ENCODE measurements at places on chromosomes 12 and 14.

DNA sequence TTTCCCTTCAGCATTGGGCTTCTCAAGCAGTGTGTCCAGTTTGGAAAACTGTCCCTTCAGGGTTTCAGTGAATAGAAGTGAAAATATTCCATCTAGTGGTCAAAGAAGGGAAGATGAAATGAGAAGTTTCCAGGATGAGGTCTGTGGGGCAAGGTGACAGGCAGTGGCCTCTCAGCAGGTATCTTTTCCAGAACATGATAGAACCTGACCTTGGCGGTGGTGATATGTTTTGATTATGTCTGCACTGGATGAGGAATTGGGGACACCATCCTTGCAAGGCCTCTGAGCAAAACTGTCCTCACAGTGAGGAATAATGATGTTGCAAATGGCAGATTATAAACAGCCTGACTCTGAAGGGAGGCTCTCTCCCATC, 4.7 kb downstream of the GPX2 start:
- no peak for DNase-seq

DNA sequence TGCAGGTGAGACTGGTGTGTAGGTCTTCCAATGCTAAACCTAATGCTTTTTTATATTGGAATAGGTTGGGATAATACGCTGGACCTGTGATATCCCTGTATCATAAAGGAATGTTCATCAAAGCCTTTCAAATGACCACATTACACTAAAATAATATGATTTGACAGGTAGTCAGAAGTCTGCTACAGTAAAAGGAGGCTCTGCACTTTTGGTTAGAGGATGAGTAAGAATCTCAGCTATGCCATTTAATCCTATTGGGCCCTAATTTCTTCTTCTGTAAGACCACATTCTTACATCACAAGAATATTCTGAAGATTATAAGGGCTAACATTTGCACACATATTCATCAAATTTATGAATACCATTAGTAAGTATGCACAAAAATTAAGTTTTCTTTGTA, 250.5 kb upstream of the FLRT2 start:
- DNase-seq = no peak

- DNase-seq = no peak
These were observed 66.6 kb upstream of the BICD1 start for GRCh38 chr12:32039917-32040575.

DNA sequence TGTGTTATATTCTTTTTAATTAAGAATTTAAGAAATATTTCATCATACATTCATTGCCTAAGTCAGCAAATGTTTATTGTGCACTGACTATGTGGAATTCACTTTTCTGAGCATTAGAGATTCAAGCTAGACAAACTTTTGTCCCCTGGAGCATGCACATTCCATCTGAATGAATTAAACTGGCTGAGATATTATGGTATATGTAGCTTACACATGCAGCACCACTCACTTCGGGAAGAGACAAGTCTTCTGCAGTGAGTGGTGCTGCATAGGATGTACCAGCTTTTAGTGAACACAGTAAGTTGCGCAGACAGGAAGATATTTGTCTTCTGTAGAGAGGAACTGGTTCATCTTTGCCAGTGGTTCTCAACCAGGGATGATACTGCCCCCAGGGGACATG, 318.4 kb downstream of the SYT1 start:
- no peak for DNase-seq

DNA sequence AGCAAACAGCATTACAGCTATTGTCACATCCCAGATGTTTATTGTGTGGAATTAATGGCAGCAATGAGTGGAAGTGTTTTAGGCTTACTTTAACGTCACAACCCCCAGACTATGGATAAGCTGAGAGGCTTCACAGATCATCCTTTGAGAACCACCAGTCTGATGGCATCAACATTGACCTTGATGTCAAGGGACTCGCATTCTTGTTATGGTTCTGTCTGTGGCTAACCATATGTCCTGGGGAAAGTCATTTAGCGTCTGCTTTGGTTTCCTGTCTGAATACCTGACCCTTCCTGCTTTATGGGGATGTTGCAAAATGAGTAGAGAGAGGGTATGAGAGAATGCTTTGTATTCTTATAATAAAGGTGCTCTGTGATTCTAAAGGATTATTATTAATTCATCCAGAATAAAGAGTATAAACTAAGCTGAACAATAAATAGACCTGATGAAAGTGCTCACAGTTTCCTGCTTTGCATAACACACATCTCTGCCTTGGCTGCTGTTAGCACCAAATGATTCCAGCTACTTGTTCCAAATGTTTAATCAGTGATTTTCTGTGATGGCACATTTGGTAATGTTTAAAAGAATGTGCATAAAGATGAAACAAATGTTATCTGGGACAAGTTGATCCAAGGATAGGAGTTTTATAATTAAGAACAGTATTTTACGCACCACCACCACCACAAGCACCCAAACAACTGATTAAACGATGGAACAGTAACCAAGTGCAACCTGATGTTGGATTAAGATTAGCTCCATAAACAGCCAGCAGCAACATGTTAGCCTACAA, 116.9 kb upstream of the LRIG3 start:
- DNase-seq = no peak

DNA sequence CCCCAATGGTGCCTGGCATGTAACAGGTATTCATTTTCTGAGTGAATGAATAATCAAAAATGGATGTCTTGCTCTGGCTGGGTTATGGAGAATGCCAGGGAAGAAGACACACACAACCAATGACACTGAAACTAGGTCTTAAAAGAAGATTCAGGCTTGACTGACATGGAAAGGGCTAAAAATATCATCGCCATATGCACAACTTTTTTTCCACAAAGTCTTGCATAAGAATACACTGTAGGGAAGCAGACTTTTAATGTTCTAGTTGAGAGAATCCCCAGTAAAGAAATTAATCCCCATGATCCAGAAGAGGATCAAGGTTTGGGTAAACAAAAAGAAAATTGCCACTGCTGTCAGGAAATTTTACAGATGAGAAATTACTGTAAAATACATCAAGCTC, 116.4 kb downstream of the SLC2A13 start:
- DNase-seq = no peak

DNA sequence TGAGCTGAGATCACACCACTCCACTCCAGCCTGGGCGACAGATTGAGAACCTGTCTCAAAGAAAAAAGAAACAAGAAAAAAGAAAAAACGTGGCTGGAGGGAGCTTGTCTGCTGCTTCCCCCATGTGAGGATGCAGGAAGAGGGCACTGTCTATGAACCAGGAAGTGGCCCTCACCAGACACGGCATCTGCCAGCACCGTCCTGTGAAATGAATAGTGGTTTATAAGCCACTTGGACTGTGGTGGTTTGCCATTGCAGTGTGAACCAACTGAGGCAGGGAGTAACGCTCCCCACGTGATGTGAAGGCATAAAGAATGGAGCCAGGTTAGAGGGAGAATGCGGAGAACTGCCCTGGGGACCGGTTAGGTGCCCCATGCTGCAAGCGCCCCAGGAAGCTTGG, 4.5 kb upstream of the BRF1 start:
- no peak for DNase-seq

GRCh38 chr14:24329073-24329663, 5.7 kb downstream of the ADCY4 start:
- no peak for DNase-seq

- no peak for DNase-seq
These were observed 1026.9 kb upstream of the FOXG1 start for GRCh38 chr14:27739657-27740156.

DNA sequence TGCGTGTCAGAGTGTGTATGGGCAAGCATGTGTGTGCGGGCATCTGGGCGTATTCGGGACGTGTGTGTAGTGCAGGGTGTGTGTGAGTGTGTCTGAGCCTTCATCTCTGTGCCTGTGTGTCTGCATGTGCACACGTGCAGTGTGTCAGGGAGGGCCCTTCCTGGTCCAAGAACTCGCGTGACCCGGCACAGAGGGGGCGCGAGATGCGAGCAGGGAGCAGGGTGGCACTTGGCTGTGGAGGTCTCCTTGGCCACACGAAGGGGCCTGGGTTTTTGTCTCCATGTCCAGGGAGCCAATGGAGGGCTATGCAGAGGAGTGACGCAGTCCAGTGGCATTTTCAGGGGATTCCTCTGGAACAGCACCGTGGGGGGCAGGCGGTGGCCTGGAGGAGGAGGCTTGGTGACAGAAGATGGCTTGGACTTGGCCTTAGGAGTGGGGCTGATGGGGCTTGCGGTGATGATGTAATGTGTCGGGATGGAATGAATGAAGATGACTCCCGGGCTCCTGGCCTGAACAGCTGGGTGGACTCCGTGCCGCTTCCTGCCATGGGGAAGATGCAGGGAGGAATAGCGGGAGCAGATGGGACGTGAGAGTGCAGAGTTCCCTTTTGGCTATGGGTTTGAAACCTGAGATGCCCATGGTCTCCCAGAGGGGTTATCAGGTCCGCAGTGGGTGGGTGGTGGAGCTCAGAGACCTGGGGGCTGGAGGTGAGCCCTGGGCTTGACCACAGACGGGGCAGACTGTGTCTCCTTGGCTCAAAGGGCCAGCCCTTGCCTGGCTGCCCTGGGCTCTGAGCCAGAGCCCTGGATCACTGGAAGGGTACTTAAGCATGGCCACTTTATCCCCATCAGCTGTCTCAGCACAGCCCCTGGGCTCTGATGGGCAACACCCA, 208.3 kb downstream of the PHETA1 start:
- no peak for DNase-seq

GRCh38 chr14:63045234-63045611, at the start of gene KCNH5:
KCNH5 (minus strand) TSS chr14:63045458; CDS start chr14:63045186, 272 bp downstream.
- DNase-seq = no peak

GRCh38 chr12:1289371-1290155, 298.5 kb downstream of the ERC1 start:
- DNase-seq = no peak

DNA sequence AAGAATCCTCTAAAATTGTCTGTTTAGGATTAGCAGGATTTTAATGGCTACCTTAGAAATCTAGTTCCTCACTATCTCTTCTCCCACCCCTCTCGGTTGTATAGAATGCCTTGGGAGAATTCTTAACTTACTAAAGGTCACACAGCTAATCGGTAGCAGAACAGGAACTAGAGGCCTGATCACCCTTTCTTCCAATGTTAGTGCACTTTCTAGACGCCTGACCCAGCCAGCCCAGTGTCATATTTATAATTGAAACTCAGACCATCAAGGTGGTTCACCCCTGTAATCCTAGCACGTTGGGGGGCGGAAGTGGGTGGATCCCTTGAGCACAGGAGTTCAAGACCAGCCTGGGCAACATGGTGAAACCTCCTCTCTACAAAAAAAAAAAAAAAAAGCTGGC, 1.7 kb downstream of the TIGAR start:
- DNase-seq = no peak

DNA sequence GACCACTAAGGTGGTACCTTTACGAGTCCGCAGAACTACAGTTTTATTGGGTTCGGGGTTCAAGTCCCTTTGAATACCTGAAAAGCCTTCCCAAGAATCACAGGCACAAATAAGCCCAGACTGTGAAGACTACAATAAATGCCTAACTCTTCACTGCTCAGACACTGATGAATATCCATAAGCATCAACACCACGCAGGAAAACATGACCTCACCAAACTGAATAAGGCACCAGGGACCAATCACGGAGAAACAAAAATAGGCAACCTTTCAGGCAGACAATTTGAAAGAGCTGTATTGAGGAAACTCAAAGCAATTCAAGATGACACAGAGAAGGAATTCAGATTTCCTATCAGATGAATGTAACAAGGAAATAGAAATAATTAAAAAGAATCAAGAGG, 24.2 kb upstream of the P2RX7 start:
- no peak for DNase-seq

GRCh38 chr14:50085570-50086320, 30.6 kb downstream of the VCPKMT start:
- DNase-seq = no peak

DNA sequence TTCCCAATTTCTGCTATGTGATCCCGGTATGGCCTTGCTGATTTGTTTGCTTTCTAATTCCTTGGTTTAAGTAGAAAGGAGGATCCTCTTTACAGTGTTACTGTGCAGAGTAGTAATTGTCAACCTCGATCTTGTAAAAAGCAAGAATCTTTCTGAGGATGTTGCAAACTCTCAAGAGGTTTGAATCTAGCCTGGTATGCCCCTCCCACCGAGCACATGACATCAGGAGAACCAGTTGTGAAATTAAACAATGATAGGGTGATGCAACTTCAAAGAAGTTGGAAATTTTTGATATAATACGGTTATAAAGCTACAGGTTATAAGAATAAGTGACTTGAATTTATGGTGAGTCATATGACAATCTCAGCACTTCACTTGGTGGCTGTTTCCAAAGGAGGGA, 35.0 kb upstream of the FUT8 start:
- DNase-seq = no peak

All from stimulated activated CD4-positive, alpha-beta T cell treated with anti-CD3 and anti-CD28 coated beads, TNF-alpha, amount 100 ng/mL, for 1 hour (primary cell).